ENCODE measurements at places on chromosomes 13 and 19.

DNA sequence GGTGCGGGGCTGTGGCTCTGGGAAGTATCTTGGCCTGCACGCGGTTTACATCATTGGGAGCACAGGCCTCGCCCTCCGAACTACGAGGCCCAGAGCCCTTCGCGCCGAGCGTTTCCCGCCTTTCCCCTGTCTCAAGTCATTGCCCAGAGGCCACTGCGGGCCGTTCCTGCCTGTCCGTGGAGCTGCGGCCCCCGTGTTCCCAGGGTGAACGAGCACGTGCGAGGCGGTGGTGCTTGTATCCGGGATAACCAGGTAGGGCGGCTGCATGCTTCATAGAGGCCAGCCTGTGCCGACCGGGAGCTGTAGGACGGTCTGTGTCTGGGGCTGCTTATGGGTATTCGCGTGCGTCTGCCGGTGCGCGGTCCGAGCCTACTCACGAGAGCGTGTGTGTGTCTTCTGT lies 32.5 kb downstream of the ZNF527 start:
- DNase-seq = no peak

DNA sequence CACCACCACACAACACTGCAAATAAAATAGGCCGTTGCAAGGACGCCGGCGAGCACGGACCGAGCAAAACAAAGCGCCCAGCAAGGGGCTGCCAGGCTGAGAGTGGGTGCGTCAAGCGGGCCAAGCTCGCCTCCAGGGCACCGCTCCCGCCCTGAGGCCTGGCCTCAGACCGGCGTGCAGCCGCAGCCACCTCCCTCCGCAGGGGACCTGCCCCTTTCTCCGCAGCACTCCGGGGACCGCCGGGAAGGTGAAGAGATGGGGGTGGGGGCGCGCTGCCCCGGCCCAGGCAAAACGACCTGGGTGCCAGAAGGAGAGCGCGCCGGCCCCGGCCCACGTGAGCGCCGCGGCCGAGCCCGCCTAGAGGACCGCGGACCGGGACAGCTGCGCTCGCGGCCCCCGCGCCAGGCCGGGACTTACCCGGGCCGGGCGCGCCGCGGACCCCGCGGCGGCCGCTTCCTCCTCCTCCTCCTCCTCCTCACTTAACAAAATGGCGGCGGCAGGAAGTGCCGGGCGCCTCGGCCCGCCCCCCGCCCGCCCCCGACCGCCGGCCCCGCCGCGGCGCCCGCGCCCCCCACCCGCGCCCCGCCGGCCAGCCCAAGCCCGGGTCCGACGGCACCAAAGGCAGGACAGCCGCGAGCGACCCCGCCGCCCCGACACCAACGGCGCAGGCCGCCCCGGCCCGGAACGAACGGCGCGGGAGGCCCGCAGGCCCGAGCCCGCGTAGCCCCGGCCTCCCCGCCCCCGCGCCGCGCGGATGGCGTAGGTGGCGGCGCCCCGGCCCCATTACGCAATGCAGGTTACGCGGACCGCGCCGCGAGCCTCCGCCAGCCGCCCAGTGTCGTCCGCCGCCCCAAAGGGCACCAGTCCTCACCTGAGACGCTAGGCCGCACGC lies 674 bp downstream of the BRD4 start:
- peak; percentile 37 for DNase-seq

GRCh38 chr13:76440568-76440967 lies 445.6 kb downstream of the KCTD12 start:
- DNase-seq = no peak

GRCh38 chr13:39044536-39044935 lies 6.3 kb downstream of the NHLRC3 start:
- DNase-seq = no peak

DNA sequence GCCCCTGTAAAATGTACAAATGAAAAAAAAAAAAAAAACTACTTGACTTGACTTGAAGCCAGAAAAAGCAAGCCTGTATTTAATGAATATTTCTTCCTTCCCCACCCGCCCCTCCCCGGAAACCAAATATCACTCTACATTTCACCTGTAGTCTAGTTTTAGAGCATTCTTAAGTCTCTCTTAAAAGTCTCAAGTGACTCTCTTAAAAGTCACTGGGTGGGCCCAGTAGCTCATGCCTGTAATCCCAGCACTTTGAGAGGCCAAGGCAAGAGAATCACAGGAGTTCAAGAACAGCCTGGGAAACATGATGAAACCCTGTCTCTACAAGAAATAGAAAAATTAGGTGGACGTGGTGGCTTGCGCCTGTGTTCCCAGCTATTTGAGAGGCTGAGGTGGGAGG lies 72.0 kb downstream of the TSC22D1 start:
- DNase-seq = no peak

DNA sequence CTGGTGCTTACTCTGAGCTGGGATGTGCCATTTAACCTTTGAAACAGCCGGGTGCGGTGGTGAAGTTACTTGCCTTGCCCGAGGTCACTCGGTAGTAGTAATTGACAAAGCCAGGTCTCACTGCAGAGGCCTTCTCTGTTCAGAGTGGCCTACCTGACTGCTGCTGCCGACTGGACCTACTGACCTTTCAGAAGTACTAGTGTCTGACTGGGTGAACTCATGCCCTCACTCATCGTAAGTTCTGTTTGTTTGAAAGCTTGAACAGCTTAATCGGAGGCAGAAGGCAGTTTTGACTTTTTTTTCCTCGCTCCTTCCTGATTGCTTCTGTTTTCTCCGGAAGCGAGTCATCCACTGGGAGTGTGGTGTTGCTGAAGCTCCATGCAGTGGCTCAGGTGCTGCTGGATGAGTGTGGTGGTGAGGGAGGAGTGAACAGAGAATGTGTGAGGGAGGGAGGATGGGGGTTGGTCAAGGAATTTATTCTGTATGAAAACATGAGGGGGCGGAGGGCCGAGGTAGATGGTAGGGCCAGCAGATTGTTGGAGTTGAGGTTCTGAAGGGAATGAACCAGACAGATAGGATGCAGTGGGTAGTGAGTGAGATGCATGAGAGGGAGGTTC lies 2.7 kb downstream of the SPINT2 start:
- DNase-seq = no peak
